RCC 7860 (cell line): ENCODE measurements at places on chromosomes 2 and 18.
A peak's percentile ranks its signal among the peaks of the same experiment; 100 is the strongest.

GRCh38 chr18:78876868-78877267 is 102.8 kb upstream of the SALL3 start:
- DNase-seq: no peak

DNA sequence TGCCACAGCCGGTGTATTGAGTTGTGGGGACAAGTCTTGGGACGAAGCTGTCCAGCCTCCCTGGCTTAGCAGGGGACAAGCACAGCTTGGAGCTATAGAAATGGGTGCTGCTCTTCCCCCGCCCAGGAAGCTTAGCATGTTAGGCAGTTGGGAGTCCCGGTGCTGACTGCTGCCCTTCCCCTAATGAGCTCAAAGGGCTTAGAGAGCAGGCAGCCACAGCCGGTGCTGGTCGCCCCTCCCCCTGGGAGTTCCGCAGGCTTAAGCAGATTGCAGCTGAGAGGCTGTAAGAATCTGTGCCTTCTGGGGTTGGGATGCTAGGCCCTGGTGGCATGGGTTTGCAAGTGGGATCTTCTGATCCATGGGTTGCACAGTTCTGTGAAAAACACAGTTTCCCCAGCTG is 237.3 kb downstream of the DCDC2C start:
- DNase-seq: no peak

DNA sequence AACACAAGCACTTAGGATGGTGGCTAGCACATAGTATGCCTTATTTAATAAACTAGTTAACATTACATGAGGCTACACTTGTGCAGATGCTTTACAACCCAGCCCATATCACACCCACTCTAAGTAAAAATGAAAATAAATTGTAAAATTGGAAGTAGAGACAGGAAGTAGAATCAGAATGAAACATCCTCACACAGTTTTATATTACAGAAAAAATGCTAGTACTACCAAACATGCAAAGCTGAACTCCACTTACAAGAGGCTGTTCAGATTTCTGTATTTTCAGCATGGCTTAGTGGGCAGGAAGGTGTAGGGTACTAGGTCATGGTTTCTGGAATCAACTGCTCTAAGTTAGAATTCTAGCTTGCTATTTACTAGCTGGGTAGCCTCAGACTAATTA is 18.2 kb upstream of the CRIM1 start:
- peak; percentile 2 for DNase-seq

DNA sequence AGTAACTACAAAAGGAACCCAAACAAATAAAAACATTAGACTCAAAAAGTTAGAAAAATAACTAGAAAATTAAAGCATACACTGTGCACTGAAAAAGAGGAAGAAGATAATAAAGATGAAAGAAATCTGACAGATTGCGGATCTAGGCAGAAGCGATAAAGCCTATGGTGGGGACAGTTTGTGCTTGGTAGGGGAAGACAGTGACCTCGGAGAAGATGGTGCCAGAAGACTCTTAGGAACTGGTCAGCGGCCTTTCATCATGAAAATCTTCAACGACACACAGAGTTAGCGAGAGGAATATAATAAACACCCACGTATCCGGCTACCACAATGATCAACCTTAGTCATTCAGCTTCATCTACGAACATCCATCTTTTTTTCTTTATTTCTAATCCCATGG is 180.5 kb downstream of the HDAC4 start:
- no peak for DNase-seq

DNA sequence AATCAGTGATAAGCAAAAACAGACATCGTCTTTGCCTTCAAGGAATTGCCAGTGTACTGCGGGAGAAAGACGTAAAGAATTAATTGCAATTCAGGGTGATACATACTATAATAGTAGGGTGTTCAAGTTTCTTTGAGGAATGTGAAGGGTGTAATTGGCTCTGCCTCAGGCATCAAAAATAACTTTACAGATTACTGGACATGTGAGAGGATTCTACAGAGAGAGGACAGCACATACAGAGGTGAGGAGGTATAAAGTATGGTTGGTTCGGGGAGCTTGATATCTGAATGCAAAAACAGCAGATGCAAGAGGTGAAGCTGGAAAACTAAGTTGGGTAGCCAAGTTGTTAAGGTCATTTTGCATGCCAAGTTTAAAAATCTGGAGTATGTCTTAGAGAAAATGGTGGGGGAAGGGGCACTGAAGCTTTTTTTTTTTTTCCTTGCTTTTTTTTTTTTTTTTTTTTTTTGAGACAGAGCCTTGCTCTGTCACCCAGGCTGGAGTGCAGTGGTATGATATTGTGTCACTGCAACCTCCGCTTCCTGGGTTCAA is 227.5 kb upstream of the FOSL2 start:
- no peak for DNase-seq

- no peak for DNase-seq
Measured at GRCh38 chr2:241204010-241204384, 15.5 kb downstream of the ANO7 start.

DNA sequence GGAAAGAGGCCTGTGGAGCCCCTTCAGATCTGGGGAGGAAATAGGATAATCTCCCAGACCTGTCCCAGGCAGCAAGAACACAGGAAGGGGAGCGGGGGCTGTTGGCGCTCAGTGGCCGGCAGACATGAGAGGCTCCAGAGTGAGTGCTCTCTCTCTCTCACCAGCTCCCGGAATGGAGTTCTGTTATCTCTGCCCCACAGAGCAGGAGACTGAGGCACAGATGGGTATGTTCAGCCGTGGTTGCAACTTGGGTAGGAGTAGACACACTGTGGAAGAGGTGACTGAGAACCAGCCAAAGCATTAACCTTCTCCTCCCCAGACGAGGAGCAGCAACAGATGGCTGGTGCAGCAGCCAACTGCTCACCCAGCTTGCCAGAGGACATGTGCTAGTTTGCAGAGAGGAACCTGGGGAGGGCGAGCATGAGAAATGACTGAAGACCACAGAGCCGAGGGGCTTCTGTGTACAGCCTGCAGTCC is 82.0 kb downstream of the NRP2 start:
- no peak for DNase-seq

DNA sequence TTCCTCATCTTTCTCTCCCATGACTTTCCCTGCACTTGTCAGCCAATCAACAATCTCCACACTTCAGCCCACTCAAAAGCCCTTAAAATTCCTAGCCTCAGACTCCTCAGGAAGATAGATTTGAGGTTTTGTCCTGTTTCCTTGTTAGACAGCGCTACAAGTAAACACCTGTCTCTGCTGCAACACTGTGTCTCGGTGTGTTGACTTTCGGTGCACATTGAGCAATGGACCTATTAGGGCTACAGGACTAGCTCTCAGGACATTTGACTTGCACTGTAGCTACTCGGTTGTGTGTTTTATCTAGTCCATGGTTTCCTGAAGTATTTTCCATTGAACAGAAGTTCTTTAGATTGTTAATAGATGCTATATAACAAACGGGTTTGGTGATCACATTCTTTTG is 140.9 kb upstream of the XPO1 start:
- no peak for DNase-seq
